SK-MEL-5 (cell line): ENCODE measurements at places on chromosomes 1 and 21. TPM values are rescaled to one million over a fixed set of nuclear protein-coding genes. Genes with fewer than 3 reads are reported as not detected.

GRCh38 chr1:233668725-233669294 is 54.9 kb downstream of the KCNK1 start:
- DNase-seq, result no peak

- no peak for DNase-seq
Observed at GRCh38 chr1:12202190-12202497, 27.7 kb upstream of the VPS13D start.

Gene GBP5
- not detected in 2 replicates for total RNA-seq

- no peak for DNase-seq
Observed at GRCh38 chr1:78894811-78895210, 111.7 kb downstream of the ADGRL4 start.

Gene F5
- not detected in 2 replicates for total RNA-seq

Gene OR2T2
- not detected in 2 replicates for total RNA-seq

GRCh38 chr1:46611691-46612221 is 4.9 kb downstream of the MOB3C start:
- no peak for DNase-seq

GRCh38 chr1:219716611-219717114 is 103.8 kb upstream of the ZC3H11B start:
- no peak for DNase-seq

Gene CELA2B
- total RNA-seq, result not detected in 2 replicates

- peak; percentile 64 for DNase-seq
Observed at GRCh38 chr1:191831572-191831971, 326.7 kb upstream of the RGS18 start.

Gene TCHH
- total RNA-seq, result 0.05 and 0.27 TPM in 2 replicates

Gene OR10K2
- not detected in 2 replicates for total RNA-seq

GRCh38 chr21:14491269-14491681 is 54.8 kb downstream of the SAMSN1 start:
- DNase-seq, result no peak

- DNase-seq, result no peak
Observed at GRCh38 chr1:89962024-89962741, 32.7 kb upstream of the ZNF326 start.
